T-helper 17 cell (primary cell): ENCODE measurements at places on chromosomes 5 and 9.

- DNase-seq, result no peak
Measured at GRCh38 chr9:13220837-13221236, 58.7 kb downstream of the MPDZ start.

- DNase-seq, result no peak
Measured at GRCh38 chr5:102295534-102296177, 428 bp downstream of the SLCO4C1 start.

- no peak for DNase-seq
Measured at GRCh38 chr5:59107692-59108091, 524.8 kb downstream of the RAB3C start.

- no peak for DNase-seq
Measured at GRCh38 chr9:137989156-137989555, 111.6 kb downstream of the CACNA1B start.

- DNase-seq, result no peak
Measured at GRCh38 chr5:68343421-68343826, 127.9 kb downstream of the PIK3R1 start.

DNA sequence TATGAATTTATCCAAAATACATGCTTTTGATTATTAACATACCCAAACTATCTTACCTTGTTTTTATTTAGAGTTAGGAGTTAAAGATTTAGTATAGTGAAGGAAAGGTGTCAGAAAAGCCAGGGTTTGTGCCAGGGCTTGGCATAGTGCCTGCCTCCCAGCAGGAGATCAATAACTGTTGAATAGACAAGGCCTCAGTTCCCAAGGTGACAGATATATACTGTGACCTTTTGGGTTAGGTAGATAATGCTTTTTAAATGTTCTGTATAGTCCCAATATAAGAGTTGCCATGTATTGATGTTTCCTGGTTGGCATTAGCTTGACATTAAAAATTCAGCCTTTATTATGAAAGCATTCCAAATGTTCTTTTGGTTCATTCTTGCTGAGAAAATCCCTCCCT is 121.8 kb downstream of the MCTP1 start:
- no peak for DNase-seq

DNA sequence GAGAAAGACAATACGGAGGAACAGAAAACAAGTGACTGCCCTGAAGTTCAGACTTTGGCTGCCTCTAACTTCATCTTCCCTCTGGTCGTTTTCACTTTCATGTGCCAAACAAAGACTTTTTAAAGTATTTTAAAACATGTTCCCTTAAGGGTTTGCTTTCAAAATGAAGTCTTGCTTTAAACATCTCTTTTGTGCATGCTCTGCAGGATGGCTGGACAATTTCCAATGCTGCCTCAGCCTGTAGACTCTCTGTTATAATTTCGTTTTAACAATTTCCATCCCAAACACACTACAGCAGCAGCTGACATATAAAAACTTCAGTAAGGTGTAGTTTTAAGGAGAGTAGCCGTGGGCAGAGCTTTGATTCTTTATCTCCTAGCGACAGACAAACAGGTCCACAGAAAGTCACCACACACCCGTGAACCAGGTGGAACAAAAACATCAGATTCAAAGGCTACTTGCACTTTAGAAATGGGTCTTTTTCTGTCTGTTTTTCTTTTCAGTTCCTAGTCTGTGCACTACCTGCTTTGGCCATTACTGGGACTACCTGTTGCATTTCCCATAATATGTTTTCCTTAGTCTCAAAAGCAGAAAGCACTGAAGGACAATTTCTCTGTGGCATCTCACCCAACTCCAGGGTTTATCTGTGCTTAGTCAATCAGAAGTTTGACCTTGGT is 308.9 kb downstream of the DTWD2 start:
- no peak for DNase-seq

- no peak for DNase-seq
Measured at GRCh38 chr5:32182463-32183063, 8.4 kb upstream of the GOLPH3 start.

GRCh38 chr9:126114409-126114760 is 212.2 kb upstream of the MVB12B start:
- DNase-seq, result no peak

DNA sequence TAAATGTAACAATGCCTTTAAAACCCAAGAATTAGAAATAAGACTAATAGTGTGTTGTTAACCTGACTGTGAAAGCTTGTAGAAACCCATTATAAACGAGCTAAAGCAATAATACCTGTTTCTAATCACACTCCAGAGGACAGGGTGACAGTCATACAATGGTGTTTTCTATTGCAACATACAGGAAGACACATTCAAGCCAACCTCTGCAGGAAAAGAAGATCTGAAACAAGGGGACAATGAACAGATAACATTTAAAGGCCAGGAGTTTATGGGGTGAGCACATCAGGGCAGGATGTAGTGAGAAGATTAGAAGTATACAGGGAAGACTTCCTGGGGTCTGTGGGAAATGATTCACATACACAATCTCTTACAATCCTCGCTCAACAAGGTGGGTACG is 13.8 kb downstream of the BARHL1 start:
- DNase-seq, result no peak

DNA sequence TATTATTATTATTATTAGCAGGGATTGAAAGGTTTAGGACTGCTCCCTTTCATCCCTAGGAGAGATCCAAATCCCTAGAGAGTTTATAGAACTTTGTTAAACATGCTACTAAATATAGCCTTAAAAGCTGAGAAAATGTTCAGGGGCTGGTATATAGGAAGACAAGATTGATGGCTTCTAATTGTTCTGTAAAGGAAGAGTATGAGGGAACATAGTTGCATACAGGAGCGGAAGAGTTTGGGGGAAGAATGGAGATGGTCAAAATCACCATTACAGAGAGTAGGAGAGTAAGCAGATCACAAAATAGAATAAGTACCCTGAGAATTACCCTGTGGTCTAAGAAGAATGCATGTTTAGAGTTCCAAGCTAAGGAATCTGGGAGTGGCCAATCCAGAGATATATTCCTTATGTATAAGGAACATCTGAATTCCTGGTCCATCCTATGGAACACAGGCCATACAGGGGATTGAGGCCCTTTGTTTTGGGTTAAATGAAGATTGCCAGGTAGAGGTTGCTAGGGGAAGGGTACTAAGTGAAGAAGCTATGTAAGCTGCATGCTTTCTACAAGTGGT is 158.0 kb upstream of the APC start:
- no peak for DNase-seq

DNA sequence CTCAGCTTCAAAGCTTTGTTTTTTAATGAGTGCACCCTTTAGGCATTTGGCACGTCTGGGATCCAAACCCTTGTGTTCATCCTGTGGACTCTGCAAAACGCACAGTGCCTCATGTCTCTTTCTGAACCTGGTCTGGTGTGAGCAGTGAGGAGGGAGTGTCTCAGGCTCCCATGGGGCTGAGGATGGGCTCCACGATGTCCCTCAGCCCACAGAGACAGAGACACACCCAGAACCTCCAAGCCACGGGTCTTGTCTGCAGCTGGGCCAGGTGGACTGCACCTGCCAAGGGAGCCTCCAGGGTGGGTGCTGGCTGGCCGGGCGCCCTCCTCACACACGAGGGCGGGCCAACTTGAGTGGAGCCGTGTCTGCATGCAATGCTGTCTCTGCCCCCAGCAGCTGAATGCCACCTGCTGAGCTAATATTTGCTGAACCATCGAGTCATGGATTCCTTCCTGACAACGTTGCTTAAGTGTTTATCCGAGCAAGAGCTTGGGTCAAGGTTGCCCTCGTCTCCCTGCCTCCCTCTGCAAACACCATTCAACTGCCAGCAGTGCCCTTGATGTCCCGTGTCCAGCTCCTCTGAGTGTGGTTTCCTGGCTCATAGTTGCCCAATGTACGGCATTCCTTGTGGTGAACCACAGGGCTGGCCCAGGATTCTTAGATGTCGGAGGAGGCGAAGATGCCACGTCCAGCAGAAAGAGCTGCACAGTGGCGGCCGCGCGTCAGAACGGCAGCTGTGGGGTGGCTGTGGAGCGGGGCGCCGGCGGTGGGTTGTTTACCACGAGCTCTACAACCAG is 31.4 kb upstream of the LPCAT1 start:
- no peak for DNase-seq

DNA sequence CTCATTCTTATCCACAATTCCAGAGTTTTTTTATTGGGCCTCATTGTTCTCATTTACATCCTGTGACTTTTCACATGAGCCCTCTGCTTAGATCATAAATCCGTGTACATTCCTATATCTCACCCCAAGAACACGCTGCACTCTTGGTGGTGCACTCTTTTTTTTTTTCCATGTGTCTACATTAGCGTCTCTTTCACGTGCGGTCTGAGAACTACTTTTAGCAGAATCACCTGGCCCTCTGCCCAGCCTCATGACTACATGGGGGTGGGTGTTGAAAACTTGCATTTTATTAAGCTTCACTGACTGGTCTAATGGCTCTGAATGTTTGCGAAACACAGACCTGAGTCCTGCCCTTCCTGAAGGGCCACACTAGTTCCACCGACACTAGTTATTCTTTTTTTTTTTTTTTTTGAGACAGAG is 18.6 kb downstream of the C9orf57 start:
- DNase-seq, result no peak

GRCh38 chr5:77832938-77833337 is 56.8 kb upstream of the TBCA start:
- no peak for DNase-seq

- DNase-seq, result no peak
Measured at GRCh38 chr9:18706648-18707047, 232.7 kb downstream of the ADAMTSL1 start.

DNA sequence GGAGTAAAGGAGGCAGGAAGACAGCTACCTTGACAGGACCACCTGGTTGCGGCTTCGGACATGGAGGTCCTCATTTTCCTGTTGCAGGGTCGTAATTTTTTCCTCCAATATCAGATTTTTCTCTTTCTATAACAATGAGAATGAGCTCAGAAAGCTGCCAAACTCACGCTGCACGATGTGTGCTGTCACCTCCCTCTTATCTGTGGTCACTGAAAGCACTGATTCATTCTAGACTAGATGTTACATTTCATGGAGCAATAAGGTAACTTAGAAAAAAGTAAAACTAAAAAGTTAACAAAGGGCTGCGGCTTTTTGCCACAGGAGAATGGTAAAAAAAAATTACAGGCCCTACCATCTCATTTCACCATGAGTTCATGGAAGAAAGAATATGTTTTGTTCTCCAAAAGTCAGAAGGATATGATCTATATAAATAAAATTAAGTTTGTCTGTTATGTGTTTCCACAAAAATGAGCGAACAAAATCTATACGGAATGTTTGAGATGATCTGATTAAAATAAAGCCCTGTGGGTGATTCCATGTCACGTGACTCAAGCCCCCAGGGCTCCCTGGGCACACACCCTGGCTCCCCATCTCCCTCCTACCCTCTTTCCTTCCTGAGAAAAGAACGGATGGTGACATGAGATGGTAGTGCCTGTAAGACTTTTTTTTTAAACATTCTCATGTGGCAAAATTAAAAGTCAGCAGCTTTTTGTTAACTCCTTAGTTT is 26.9 kb upstream of the ANXA6 start:
- no peak for DNase-seq

DNA sequence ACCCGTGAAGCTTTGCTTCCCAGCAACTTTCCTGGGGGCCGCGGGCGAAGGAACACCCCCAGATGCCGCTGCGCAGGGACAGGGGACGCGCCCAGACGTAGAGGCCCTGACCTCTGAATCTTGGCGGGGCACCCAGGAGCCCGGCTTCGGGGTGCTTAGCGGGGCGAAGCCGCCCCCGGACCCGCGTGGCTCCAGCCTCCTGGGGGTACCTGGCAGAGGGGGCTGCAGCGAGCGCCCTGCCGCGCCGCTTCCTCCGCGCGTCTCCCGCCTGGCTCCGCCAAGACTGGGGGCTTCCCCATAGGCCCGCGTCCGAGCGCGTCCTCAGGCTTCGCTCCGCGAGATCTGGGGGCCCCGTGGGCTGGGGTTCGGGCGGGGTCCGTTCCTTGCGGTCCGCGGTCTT is 23.0 kb upstream of the ZNF782 start:
- no peak for DNase-seq

- DNase-seq, result no peak
Measured at GRCh38 chr5:149405550-149406202, 26.6 kb upstream of the IL17B start.

DNA sequence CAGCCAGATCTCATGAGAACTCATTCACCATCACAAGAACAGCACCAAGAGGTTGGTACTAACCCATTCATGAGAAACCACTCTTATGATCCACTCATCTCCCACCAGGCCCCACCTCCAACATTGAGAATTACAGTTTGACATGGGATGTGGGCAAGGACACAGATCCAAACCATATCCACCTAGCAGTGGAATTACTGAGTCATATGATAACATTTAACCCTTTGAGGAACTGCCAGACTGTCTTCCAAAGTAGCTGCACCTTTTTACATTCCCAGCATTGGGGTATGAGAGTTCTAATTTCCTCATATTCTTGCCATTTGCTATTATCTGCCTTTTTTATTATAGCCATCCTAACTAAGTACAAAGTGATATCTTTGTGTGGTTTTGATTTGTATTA is 51.9 kb downstream of the CTNNA1 start:
- no peak for DNase-seq

DNA sequence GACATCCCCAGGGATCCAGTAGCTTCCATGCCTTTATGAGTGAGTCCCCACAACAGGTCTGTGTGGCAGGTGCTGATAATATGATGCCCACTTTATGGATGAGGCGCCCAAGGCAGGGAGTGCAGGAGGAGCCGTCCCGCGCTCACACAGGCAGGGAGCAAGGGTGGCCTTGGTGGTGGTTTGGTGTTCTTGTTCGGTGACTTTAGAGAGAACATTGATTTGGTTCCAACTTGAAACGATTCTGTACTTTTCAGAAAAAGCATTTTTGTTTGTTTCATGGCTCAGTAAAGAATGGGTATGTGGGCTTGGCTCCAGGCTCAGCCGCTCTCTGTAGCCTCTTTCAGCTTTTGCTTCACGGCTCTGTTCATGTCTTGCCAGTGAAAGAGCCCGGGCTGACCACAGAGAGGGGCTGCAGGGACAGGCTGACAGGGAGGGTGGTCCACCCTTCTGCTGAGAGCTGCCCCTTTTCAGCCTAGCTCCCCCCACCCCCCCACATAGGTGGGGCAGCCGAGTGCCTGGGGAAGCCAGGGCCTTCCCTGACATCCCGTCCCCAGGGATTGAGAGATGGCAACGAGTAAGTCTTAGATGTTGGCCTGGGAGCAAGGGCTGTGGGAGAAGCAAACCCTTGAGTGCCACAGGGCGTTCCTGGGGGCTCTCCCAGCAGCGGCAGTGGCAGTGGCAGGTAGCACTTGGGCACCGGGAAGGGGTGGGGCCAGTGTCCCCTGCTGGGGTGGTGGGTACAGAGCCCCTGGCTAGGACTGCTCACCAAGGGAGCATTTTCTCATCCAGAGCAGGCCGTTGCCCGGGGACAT is 28.0 kb downstream of the NCS1 start:
- DNase-seq, result no peak

DNA sequence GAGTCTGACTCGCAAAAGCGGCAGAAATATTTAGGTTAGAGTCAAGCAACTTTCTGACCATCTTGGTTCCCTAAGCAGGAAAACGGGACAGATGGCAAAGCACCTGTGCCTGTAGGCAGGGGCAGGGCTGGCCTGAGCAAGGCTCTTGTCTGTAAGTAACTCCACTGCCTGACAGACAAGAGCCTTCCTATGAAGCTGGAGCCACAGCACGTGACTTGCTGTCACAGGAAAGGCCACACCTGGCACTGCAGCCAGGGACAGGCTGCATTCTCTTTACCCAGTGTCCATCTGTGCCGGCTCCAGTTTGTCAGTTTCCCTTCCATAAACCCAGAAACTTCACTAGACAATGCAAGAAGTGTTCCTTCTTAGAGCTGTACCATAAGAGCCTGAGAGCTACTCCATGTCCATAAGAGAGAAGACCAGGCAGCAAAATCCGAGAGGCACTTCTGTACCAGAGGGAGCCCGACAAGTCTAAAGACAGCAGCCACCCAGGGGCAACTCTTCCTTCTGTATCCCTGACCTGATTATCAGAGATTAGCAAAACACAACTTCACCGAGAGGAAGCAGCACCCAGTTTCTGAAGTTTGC is 78.1 kb downstream of the GPR21 start:
- DNase-seq, result no peak

GRCh38 chr5:167624053-167624452 is 667.4 kb upstream of the WWC1 start:
- no peak for DNase-seq
